ENCODE measurements at places on chromosomes 1 and 21.

- no peak for DNase-seq
These were observed 46.2 kb downstream of the SYT2 start for GRCh38 chr1:202664083-202664482.

DNA sequence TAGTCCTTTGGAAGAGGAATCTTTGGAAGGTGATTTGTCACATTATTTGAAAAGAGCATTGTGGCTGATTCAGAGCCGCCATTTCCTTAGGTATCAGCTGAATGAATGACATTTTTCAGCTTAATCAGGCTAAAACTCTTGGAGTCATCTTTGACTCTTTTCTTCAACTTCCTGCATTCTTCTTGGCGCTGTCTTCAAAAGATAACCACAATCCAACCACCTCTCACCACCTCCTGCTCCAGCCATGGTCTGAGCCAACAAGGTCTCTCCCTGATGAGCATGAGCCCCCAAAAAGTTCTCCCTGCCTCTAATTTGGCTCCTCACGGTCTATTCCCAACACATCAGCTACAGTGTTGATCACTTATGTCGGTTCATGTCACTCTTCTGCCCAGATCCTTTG lies 297.6 kb upstream of the RUNX1 start:
- DNase-seq = no peak

GRCh38 chr21:43864962-43865539 lies at the start of gene AGPAT3:
TSS of gene AGPAT3 (plus strand) at chr21:43865223. CDS start at chr21:43959682, 94,459 bp downstream.
- peak; percentile 17 for DNase-seq

- DNase-seq = no peak
These were observed 124.7 kb upstream of the KIAA0040 start for GRCh38 chr1:175317309-175317708.

- peak; percentile 78 for DNase-seq
These were observed 141.6 kb downstream of the KCNT2 start for GRCh38 chr1:196466654-196467053.

DNA sequence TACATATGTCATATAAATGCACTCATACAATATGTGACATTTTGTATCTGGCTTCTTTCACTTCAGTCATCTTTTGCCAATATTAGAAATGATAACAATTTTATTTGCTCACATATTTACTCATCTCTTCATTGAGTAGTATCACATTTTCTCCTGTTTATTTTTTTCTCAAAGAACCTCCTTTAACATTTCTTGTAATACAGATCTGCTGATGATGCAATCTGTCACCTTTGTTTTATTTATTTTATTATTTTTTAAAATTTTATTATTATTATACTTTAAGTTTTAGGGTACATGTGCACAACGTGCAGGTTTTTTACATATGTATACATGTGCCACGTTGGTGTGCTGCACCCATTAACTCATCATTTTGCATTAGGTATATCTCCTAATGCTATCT lies 15.8 kb upstream of the TSHB start:
- no peak for DNase-seq

DNA sequence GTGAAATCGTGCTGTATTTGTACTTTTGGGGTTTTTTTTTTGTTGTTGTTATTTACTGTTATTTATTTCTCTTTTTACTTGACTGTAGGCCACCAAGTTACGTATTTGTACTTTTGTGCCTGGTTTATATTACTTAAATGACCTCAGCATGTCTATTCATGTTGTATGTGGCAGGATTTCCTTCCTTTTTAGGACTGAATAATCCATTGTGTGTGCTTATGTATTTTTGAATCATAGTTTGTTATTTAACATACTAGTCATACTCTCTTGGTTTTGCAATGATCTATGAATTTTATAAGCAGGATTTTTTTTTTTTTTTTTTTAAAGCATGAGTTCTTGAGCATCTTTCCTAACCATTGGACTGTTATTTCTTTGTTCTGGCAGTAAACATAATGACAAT lies 51.2 kb downstream of the RNF2 start:
- no peak for DNase-seq

DNA sequence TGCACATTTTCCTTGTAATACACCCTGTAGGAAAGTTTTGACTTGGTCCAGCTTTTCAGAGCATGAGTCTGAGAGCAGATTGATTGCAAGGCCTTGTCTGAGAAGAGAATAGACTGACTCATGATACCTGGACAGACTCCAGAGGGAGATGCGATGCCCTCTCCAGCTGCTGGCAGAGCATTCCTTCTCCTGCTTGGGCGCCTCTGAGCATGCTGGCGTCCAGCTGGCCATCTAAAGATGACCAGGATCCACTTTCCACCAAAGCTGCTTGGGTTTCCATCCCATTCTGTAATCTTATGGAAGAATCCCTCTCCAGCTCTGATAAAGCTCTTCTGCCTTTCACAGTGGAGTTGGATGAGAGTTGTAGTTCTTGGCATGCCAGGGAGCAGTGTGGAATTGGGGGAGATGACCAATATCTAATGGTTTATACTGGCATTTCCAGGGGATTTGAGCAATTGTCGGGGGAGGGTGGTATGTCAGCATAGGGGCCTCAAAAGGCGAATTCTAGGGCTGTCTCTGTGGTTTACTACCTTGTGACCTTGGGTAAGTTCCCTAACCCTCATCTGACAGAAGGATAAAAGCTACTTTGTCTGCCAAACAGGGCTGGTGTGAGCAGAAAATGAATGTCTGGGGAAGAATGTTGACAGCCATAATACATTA lies 19.5 kb downstream of the SZRD1 start:
- peak; percentile 88 for DNase-seq

- DNase-seq = no peak
These were observed 43.2 kb downstream of the OLIG1 start for GRCh38 chr21:33113131-33113530.

DNA sequence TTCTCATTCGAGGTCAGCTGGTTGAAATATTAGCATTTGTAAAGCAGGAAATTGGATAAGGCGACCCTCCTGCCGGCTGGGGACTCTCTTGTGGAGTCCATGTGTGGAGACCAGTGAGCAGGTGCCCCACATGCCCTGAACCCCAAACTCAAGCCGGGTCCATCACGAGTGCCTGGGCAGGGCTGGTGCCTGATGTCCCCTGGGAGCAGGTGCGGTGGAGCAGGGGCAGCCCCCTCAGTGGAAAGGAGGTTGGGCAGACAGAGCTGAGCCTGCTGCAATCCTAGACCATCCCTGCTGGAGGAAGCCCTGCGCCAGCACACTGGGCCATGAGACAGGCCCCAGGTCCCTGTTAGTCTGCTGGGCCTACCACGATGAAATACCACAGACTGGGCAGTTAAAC lies 395.6 kb downstream of the NPHP4 start:
- DNase-seq = no peak

DNA sequence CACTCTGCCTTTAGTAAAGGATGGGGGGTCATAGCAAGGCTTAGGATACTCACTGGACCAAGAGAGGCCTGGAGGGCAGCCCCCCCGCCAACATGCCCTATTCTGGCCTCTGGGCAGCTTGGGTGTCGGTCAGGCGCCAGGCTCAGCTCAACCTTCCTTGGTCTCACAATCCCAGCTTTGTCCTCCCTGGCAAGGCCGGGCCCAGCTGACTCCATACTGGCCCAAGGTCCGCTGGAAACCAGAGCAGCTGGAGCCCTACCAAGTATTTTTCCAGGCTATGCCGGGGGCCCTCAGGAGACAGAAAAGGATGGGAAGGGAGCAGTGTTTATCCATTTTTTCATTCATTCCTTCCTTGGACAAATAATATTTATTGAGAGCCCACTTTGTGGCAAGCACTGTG lies 6.2 kb downstream of the FBXO2 start:
- no peak for DNase-seq

GRCh38 chr1:208683141-208683540 lies 439.0 kb upstream of the PLXNA2 start:
- no peak for DNase-seq

GRCh38 chr1:162876751-162877150 lies 15.8 kb upstream of the CCDC190 start:
- DNase-seq = no peak

- no peak for DNase-seq
These were observed 23.4 kb downstream of the SESN2 start for GRCh38 chr1:28282426-28283407.

DNA sequence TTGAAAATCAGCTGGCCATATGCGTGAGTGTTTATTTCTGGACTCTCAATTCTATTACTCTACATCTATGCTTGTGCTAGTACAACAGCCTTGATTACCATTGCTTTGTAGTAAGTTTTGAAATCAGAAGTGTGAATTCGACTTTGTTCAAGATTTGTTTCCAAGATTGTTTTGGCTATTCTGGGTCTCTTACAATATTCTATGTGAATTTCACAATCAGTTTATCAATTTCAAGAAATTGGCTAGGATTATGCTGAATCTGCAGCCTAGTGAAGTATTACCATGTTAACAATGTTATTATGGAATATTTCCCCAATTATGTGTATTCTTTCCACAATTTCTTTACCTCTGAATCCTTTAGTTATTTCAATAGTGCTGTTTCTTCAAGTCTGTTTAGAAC lies 19.5 kb downstream of the SFPQ start:
- no peak for DNase-seq

- DNase-seq = no peak
These were observed 76.6 kb downstream of the NR5A2 start for GRCh38 chr1:200103966-200104583.

- DNase-seq = peak; percentile 31
These were observed 58.9 kb downstream of the DDAH1 start for GRCh38 chr1:85406081-85406480.

DNA sequence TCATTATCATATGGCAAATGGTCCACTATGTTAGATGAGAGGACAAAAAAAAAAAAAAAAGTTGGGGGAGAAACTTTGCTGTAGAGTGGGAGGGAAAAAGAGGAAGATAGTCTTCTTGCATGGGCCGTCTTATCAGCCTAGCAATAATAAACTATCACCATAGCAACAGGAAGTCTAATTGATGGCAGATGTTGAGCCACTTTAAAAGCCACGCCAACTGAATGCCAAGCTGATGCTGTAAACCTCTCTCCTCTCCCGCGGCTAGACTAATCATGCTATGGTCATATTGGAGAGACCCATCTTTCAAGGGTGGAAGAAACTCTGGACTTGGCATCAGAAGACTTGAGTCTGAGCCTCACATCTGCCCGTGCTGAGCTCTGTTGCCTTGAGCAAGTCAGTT lies 122.2 kb upstream of the HOOK1 start:
- peak; percentile 98 for DNase-seq

DNA sequence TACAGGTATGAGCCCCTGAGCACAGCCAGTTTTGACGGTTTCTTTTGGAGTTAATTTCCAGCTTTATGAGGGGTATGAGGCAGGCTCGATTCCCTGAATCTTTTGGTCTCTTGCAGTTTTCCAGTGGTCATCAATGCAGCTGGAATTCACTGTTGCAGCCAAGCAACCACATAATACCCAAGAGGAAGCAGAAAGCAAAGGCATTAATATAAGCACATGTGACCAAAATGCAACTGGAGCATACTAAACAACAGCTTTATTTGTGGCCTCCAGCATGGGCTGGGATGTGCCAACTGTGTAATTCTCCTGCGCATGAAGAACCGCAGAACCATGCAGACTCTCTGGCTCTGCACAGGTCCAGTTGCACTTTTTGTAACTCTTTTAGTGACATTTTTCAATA lies 33.0 kb downstream of the DSCAM start:
- no peak for DNase-seq

- DNase-seq = peak; percentile 32
These were observed 115.5 kb downstream of the RERE start for GRCh38 chr1:8701794-8702471.

DNA sequence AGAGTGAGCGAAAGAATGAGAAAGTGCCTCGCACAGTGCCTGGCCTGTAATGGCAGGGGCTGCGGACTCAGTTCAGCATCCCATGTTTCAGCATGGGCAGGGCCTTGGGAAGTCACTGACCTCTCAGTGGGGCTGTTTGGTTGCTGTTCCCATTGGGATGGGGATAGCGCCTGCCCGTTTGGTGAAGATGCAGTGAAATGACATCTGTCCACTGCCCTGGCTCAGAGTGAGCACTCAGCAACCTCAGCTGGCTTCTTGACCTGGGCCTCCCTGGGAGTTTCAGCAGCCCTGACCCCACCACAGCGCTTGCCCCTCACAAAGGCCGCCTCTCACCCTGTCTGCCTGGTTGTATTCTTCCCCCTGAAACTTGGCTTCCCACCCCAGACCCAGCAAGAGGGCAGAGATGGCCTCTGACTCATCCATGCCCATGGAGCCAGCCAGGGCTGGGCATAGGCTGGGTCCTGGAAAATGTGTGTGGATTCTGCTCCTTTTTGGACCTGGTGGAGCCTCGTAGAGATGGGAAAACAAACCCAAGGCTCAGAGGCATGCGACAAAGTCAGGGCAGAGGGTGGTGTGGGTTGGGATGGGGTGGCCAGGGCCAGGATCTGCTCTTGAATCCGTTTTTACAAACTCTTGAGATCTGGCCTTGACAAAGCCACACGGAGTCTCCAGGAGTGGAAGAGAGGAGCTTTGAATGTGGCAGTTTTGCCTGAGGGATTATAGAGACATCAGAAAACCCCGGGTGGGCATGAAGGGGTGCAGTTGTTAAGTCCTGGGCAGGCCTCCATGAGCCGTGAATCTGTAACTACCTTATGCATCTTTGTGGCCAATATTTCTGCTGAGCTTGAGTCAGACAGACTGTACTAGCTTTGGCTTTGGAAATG lies 1.2 kb downstream of the XKR8 start:
- DNase-seq = no peak

DNA sequence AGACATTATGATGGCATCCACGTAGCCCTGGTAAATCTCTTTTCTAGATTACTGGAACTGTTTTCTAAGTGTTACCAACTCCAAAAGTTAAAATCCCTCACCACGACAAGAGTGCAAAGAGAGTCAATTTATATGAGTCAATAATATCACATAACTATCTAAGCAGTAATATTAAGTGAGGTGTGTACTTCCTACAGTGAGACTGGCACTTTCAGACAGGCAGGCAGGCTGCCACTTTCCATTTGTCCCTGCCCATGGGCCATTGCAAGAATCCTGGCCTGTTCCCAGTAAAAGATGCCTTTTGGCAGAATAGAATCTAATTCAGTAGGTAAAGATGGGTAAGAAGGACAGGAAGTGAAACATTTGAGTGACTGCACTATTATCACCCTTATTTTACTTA lies 355.6 kb downstream of the PTBP2 start:
- DNase-seq = no peak

DNA sequence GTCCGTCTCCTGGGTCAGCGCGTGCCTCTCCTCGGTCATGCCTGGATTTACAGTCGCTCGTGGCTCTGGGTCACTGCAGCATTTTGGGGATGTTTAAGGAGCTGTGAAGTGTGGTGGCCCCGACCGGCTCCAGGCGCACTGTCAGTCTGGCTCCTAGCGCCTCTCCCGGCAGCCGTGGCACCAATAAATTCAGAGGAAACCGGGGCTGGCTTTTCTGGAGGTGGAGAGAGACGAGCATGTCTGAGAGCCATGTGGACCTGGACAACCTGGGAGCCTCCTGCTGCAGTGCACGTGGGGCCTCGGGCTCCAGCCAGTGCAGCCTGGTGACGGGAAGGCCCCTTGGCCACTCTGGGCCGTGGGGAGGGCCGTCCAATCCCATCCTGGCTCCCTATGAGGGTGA lies 17.1 kb downstream of the PLCH2 start:
- no peak for DNase-seq

GRCh38 chr1:214515544-214516433 lies 35.6 kb downstream of the PTPN14 start:
- DNase-seq = peak; percentile 71

DNA sequence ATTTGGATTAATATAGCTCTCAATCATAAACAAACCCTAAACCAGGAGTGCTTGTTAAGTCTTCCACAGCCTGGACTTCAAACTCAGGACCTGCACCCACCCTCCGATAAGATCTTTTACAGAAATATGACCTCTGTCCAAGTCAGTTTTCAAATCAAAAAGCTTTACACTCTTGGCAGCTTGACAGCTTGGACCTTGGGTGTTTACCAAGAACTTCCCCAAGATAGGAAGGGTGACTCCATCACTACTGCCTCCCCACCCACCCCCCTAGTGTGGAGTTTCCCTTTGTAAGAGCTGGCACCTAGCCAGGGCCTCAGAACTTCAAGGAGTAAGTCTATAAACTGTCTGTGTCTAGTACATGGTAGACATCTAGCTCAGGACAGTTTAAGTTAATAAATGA lies 9.6 kb downstream of the BCAR3 start:
- DNase-seq = peak; percentile 35

Measured in AG10803 (cell line).